ENCODE measurements at places on chromosomes 11 and 22.

- no peak for DNase-seq
These were observed 94.6 kb upstream of the OR9G4 start for GRCh38 chr11:56842814-56843794.

DNA sequence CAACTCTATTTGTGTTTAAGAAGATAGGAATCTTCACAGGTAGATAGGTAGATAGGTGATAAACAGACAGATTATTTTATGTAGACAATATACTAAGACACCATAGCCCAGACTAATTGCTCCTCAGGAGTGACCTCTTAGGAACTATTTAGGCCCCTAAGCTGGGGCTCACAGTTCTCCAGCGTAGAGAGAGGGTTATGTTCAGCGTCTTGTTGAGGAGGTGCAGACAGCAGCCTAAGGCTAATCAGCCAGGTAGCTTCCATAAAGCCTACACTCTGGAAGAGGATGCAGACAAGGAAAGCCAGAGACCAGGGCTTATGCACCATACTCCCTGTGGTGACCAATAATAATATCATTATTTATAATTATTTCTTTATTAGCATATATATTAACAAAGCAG is 705.2 kb downstream of the LRRC4C start:
- DNase-seq, result no peak

DNA sequence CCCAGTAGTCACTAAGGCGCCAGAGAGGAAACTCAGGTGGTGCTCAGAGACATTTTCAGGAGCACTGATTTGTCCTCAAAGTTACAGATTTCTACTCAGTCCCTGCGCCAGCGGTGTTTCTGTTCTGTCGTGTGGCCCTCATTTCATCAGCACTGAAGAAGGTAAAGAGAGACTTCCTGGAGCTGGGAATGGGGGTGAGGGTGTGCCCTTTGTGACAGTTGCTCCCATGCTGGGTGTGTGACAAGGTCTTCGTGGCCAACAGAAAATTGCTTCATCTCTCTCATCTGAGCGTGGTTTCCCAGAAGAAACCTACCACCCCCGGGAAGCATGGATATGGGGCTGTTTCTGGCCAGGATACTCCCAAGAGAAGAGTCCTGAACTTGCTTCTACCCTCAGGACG is 2.0 kb upstream of the PPARA start:
- DNase-seq, result no peak

GRCh38 chr11:130037058-130037457 is 32.6 kb upstream of the APLP2 start:
- DNase-seq, result no peak

GRCh38 chr22:33330534-33330933 is 272.4 kb upstream of the SYN3 start:
- no peak for DNase-seq

GRCh38 chr11:121237686-121238658 is 54.6 kb upstream of the SC5D start:
- no peak for DNase-seq

- no peak for DNase-seq
These were observed 23.6 kb downstream of the NPAT start for GRCh38 chr11:108198833-108199232.

DNA sequence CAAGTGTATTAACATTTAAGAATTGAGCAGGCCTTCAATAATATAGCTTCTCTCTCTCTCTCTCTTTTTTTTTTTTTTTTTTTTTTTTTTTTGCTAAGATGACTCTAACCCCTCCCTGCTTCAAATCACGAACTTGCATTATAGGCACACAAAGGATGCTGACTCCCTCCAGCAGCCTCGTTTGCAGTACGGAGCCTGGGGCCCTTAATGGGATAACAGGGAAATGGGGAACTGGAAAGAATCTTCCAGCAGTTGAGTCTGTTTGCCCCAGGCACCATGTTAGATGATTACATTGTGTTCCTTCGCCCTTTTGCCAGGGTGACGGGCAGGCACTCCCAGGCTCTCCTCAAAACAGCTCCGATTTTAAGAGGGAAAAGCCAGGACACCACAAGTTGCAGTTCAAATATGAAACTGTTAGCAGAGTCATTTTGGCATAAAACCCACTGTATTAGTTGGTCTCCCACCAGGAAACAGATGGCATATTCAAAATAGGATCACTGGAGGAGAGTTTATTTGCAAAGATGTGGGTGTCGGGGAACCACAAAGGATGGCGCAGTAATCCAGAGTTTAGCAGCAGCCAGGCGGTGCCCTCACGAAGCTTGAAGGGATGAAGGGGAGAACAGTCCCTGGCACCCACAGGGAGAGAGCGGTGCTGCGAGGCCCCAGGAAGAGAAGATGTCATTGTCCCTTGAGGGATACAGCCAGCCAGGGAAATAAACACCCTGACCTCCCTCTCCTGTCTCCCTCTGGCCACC is 26.5 kb upstream of the TREH start:
- no peak for DNase-seq

DNA sequence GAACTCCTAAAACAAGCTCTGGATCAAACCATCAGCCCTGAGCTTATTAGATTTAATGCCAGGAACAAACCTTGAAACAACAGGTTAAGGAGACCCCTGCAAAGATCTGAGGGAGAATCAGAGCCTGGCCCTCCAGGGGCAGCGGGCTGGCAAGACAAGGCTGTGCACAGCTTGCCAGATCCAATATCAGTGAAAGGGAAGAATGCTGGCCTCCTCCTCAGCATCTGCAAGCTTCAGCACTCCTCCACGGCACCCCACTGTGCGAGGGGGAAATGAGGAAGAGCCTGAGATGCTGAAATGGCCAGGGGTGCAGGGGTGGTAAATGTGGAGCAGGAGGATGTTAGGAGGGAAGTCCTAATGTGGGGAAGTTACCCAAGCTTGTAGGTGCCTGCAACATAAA is 167.0 kb downstream of the TENM4 start:
- no peak for DNase-seq
